Stimulated activated CD8-positive, alpha-beta memory T cell treated with anti-CD3 and anti-CD28 coated beads, Interleukin-7, amount 100 ng/mL, for 1 hour (primary cell): ENCODE measurements at places on chromosomes 3 and 15.

GRCh38 chr15:34815836-34816235 is 20.5 kb upstream of the ACTC1 start:
- DNase-seq = no peak

GRCh38 chr3:17027318-17027717 is 142.6 kb downstream of the PLCL2 start:
- no peak for DNase-seq

DNA sequence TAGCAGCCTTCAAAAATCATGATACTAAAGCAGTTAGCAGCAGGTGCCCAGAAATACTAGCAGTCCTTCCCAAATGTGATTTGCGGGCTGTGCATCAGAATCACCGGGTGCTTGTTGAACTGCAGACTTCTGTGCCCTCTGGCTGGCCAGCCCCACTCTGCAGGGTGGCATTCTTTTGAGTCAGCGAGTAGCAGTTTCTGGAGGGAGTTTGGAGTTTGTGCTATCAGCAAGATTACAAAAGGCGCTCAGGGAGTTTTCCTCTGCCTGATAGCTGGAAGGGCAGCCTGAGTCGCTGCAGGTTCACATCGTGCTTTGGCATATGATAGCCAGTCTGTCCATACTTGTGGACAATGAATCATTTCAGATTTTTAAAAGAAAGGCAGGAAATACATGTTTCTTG is 57.6 kb downstream of the CLDN11 start:
- DNase-seq = no peak

GRCh38 chr3:61221759-61222362 is 29.4 kb downstream of the FHIT start:
- no peak for DNase-seq

- DNase-seq = no peak
Observed at GRCh38 chr15:44265757-44266156, 22.8 kb upstream of the GOLM2 start.

GRCh38 chr3:123349566-123350435 is 99.1 kb downstream of the ADCY5 start:
- no peak for DNase-seq

GRCh38 chr3:132504375-132504933 is 87.2 kb downstream of the DNAJC13 start:
- DNase-seq = no peak

- no peak for DNase-seq
Observed at GRCh38 chr15:47415539-47415971, 301.8 kb upstream of the SEMA6D start.

DNA sequence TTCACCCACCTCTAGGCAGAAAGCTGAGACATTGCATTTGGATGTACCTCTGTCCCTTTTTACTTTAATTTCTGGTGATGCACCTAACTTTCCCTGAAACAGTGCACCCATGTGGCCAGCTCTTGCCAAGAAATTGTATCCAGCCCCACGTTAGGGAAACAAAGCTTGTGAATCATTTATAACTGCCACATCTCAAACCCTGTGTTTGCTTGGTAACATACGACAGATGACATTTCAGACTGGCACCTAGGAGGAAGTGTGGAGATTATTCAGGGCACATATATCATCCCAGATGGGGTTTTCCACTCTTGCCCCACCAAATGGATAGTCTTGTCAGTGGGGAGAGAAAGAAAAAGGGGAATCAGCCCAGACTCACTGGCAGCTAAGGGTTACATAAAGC is 2.1 kb downstream of the CYB561D2 start:
- no peak for DNase-seq

DNA sequence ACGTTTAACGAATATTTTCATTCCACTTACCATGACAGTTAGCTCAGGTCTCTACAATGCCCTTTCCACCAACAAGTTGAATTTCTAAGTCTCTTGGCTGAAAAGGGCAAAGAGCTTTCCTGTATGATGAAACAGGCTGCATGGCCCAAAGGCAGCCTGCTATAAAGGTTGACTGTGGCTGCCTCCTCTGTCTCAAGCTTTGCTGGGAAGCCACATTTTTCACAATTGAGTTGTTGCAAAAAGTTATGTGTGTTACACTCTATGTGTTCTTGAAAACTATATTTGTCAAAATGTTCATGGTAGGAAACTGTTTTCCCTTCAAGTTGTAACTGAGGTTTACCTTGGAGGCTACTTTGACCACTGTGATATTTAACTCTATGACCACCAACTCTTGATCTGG is 49.5 kb downstream of the DZIP1L start:
- DNase-seq = no peak

DNA sequence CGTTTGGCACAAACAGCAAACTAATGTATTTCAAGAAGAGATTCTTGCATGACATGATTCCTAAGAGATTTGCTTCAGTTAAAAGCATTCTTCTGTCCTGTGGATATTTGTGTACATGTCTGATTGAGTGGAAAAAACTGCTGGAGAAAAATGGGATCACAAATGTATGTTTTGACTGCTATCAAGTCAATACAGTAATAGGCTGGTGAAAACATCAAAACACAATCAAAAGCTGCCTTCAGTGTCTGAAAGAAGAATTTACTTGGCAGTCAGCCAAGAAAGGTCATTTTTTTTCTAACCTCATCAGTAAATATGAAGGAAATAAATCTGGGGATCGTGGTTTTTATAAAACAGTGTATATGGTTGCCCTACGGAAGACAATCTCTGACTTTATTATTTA is 1214.8 kb downstream of the NSUN3 start:
- no peak for DNase-seq

GRCh38 chr15:91803260-91803659 is 50.2 kb upstream of the SLCO3A1 start:
- no peak for DNase-seq

DNA sequence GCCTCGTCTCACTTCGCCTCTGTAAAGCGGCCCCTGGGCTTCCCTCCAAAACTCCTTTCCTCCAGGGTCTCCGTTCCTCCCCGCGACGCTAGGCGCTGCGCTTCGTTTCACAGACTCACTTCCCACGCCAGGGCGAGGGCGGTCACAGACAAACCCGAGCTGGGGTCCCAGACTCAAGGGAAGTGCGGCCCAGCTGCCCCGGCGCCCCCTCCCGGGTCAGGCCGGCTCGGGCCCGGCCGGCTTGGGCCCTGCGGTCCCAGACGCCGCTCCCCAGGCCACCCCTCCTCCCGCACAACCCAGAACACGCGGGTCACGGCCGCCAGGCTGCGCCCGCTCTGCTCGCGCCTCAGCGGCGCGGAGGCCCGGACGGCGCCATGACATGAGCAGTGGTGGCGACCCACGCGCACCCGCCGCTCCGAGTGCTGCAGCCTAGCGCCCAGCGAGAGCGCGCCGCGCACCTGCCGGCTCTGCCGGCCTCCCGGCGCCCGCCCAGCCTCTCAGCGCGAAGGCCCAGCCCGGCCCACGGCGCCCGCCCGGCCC is 547 bp downstream of the NUP210 start:
- DNase-seq = peak; percentile 32

GRCh38 chr3:114880078-114880477 is 267.0 kb downstream of the ZBTB20 start:
- DNase-seq = no peak

DNA sequence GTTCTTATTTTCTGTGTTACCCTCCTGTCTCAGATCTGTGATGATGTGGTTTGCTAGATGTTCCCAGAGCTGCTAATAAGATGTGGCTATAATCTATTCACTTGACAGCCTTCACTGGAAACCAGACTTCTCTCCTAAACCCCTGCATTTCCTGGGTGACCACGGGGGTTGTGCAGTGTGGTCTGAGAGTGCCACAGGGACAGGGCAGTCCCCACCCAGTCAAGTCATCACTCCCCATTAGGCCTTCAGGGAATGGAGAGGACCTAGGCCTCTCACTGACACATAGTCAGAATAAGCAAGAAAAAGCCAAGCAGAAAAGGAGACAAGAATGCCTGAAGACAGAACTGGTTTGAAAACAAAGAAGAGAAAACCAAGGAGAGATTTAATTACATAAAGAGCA is 58.3 kb downstream of the GJD2 start:
- DNase-seq = no peak

- DNase-seq = no peak
Observed at GRCh38 chr15:29449136-29449535, 179.5 kb upstream of the NSMCE3 start.

- no peak for DNase-seq
Observed at GRCh38 chr15:85579957-85580694, 199.7 kb downstream of the AKAP13 start.

GRCh38 chr3:116322750-116323375 is 122.4 kb downstream of the LSAMP start:
- DNase-seq = no peak

GRCh38 chr15:25886498-25887140 is 23.5 kb upstream of the ATP10A start:
- no peak for DNase-seq

GRCh38 chr3:420584-420983 is 224.0 kb downstream of the CHL1 start:
- no peak for DNase-seq

GRCh38 chr3:76310089-76310488 is 524.7 kb upstream of the ZNF717 start:
- no peak for DNase-seq

- no peak for DNase-seq
Observed at GRCh38 chr15:60889006-60889405, 340.1 kb downstream of the RORA start.

- no peak for DNase-seq
Observed at GRCh38 chr3:11386465-11387113, 114.4 kb downstream of the ATG7 start.

DNA sequence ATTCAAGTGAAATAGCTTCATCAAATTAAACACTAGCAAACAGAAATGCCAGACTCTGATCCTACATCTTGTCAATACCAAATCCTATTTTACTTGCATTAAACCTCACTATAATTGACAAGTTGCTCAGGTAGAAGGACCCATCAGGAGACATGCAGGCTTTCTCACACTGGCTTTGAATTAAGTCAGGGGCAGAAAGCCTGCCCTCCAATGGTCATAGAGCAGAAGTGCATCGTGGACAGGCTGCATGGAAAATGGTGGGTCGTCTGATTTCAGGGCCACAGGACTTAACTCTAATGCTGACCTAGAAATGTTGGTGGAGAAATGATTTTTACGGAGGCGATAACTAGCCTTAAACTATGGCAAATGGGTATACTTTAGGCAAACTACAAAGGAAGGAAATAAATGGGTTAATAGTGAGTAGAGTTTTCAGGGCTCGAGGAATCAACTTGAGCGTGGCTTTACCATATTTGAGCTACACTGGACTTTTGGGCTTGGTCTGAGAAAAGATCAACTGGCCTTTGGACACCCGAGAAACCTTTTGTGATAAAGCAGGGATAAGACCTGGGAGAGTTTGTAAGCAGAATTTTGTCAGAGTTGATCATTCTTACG is 283.9 kb downstream of the GRM7 start:
- DNase-seq = no peak

DNA sequence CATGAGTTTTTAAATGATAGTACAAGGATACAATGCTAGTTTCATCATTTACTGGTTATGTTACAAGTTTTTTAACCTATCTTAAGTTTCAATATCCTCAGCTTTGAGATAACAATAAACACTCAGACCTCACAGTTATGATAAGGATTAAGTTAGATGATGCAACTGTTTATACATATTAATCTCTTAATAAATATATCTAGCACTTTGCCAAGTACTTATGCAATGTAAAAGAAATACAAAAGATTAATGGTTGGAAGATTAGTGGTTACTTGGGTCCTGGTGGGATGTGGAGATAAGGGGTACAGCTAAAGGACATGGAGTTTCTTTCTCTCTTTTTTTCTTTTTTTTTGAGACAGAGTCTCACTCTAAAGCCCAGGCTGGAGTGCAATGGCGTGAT is 12.0 kb downstream of the SPPL2A start:
- no peak for DNase-seq

DNA sequence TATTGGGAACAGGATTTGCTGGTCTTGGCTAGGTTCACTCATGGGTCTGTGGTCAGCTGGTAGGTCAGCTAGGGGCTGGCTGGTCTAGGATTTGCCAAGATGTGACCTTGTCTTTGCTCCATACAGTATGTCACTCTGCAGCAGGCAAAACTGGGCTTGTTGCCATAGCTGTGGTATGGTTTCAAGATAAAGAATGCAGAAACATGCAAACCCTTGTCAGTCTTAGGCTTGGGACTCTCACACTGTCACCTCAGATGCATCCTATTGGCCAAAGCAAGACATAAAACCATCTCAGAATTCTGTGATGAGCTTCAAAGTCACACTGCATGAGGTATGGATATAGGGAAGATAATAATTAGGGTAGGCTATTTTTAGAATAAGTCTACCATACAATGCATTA is 66.6 kb upstream of the TBC1D5 start:
- no peak for DNase-seq

DNA sequence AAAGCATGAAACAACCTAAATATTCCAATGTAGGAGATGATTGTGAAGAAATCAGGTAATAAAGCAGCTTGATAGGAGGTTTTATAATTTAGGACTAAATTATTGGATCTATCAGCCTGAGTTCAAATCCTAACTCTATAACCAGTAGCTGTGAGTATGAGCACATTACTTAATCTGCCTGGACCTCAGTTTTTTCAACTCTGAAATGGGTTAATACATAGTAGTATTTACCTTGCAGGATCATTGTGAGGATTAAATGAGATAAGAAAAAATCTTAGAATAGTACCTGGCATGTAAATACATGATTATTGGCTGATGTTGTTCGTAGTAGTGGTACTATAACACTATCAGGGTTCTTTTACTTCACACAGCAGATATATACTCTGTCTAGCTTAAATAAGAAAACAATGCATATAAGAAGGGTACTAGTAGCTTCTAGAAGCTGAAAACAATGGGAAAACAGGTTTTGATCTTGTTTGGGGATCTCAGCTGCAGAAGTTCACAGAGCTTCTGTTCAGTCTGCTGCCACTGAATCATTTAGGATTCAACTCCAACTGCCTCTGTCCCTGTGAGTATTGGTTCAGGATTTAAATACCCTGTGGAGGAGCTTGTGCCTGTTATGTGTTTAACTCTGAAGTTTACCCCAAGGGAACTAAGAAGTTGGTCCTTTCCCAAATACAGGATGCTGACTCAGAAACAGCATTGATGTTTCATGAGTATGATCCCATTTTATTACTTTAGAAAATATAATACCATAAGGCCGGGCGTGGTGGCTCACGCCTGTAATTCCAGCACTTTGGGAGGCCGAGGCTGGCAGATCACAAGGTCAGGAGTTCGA is 34.2 kb downstream of the KAT2B start:
- no peak for DNase-seq

GRCh38 chr15:70974004-70974832 is 81.6 kb downstream of the LRRC49 start:
- no peak for DNase-seq

DNA sequence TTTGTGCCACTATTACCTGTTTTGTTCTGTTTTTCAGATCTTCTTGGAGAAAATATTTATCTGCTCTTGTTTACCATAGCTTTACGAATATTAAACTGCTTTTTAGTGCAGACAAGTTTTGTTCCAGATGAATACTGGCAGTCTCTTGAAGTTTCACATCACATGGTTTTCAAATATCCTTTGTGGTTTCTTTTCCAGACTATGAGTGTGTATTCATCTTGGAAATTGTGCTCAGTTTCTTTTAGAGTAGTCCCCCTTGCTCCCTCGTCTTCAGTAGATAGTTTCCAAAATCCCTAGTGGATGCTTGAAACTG is 1.2 kb downstream of the PIGB start:
- DNase-seq = no peak

GRCh38 chr3:127256733-127257271 is 31.0 kb downstream of the PRR20G start:
- DNase-seq = no peak
